Occipital lobe (tissue), 3 donors: ENCODE measurements at places on chromosomes 2 and 18.

- DNase-seq, result no peak
These were observed 125.5 kb upstream of the XIRP2 start for GRCh38 chr2:166762746-166763145.

- DNase-seq, result no peak
These were observed 20.9 kb downstream of the FBXO36 start for GRCh38 chr2:229943171-229943570.

DNA sequence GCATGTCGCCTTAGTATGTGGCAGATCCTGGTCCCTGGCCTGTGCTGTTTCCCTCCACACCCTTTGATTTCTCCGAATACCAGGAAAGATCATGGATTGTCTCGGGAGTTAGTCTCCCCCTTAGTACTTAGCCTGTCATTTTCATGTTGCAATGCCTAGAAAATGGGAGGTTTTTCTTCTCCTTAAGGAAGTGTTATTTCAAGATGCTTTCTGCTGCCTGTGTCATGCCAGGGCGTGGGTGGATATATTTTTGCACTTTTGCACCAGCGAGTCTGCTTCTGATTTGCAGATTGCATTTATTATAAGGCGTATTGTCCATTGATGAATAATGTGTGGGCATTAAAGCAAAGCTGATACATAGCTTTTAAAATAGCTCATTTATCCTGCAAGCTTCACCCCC, 223.5 kb downstream of the NEDD4L start:
- peak; percentile 47 for DNase-seq

DNA sequence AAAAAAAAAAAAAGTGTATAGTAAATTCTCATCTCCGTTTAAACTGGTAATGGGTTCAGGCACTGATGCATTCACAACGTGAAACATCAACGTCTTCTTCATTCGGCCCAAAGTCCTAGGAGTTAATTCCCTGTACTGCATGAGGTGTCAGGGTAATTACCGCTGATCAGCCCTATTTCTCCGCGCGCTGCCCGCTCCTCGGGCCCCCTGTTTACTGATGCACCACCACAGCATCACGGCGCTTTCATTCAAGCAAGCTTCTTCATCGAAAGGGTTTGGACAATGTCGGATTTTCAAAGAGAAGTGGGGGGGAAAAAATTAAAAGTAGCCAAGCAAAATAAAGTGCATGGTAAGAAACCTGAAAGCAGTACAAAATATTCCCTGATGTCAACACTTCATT, 352.0 kb upstream of the POU3F3 start:
- DNase-seq, result no peak

DNA sequence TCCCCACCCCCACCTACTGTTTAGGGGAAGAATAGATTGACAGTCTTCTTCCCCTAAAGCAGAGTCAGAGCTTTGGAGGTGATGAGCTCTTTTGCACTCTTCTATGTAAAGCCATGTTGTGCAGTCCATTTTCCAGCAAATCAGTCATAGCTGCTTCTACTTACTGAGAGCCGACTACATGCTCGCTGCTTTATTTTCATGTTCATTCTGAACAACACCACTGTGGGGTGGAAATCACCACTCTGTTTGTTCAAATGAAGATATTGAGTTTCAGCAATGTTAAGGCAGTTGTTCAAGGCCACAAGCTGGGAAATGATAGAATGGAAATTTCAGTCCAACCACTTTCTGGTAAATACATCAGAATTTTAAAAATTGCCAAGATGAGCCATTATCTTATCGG, 88.3 kb downstream of the INSIG2 start:
- no peak for DNase-seq

DNA sequence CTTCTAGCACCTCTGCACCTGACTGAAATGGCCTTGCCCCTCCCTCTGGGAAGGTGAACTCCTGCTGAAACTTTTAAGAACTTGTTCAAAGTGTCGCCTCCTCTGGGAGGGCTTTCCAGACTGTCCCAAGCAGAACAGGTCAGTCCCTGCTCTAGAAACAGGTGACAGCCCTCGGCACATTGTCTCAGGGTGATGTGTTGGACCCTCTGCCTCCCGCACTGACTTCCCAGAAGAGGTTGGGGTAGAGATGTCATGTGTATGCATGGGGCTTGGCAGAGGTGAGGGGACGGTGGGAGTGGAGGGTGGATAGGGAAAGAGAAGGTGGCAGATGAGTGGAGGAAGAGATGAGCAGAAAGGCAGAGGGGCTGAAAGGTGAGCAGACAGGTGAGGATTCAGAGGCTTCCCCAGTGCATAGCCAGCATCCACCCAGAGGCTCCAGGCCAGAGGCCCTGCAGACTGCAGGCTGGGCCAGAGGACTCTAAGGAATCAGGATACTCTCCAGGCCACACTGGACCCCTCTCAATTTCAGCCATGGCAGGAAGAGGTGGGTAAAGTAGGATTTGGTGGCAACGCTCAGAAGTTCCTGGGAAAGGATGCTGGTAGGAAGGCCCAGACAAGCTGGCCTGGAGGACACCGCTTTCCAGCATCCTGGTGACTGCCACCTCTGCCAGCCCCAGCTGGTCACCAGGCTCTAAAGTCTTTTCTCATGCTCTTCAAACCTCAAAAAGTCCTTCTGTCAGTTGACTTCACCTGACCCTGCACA, 24.8 kb upstream of the TNS1 start:
- DNase-seq, result no peak

- DNase-seq, result no peak
These were observed 130.4 kb downstream of the GALR1 start for GRCh38 chr18:77379976-77380509.

DNA sequence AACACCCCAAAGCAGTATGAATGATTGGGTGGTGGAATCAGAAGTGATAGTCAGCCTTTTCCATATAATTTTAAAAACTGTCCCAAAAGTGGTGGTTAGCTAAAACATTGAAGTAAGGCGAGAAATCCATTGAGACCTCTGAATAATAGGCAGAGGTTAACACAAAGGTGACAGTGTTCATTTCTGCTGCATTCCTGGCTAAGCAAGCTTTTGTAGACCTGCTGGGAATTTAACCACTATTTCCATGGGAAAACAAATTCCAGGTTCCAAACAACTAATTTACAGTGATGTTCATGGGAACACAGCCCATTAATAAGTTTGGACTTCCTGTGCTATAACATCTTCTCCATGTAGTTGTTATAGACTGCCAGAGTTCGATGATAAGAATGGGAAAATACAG, 6.3 kb upstream of the INO80D start:
- no peak for DNase-seq
